ENCODE measurements at places on chromosomes 5 and 9.

GRCh38 chr5:108772626-108773025 lies 24.9 kb downstream of the FER start:
- no peak for DNase-seq

DNA sequence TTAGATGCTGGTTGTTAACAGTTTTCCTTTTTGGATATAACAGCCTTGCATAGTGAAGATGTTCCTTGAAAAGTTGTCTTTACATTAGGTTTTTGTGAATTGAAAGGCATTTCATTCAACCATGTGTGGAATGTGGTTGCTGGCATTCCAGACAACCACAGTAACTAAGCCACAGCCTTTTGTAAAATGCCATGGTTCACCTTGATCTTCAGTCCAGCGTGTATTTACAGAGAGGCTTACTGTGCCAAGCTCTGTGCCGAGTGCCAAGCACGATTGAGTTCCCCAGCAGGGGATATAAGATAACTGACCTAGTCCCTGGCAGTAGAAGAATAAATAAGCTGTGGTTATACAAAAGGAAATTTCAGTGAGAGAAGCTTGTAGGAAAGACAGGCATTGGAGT lies 4.9 kb downstream of the EXOSC2 start:
- no peak for DNase-seq

- peak; percentile 33 for DNase-seq
Observed at GRCh38 chr5:69467442-69468225, 25.0 kb upstream of the OCLN start.

GRCh38 chr5:148469501-148469935 lies 85.8 kb downstream of the FBXO38 start:
- no peak for DNase-seq

DNA sequence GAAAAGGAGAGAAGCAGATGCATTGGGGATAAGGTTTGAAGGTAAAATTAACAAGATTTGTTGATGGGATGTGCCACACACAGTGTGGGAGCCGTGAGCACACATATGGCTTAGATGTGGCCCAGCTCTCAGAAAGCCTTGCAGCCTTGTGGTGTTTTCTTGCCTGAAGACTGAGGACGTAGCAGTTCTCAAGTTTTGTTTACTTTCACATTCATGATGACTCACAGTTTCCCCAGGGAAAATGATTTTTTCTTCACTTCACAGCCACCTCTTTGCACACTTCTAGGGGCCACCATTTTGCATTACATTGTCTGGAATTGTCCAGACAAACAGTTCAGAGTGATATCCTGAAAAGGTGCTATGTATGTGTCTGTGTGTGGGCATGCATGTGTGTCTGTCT lies 126.2 kb downstream of the BASP1 start:
- no peak for DNase-seq

GRCh38 chr5:79413112-79413511 lies 100.8 kb downstream of the HOMER1 start:
- no peak for DNase-seq

- no peak for DNase-seq
Observed at GRCh38 chr5:51203598-51203997, 179.7 kb upstream of the ISL1 start.

GRCh38 chr9:71760901-71761300 lies 7.4 kb downstream of the CEMIP2 start:
- DNase-seq: no peak

GRCh38 chr5:132469380-132470009 lies 21.1 kb downstream of the IRF1 start:
- no peak for DNase-seq

DNA sequence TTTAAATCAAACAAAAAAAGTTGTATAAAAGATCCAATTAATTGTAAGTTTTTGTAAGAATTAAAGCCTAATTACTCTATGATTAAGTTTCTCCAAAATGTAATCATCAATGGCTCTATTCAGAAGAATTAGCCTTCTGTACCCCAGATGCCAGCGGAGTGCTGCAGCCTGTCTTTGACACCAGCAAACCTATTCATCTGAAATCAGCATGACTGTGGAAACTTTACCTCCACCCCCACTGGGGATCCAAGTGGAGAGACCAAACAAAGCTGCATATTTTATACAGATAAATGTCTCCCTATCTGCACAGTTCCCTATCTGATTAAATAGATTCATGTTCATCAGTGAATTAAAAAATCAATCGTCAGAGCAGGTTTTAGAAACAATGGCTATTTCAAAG lies 426.8 kb downstream of the KIAA0825 start:
- no peak for DNase-seq

Measured in GM12892 (cell line).